RPMI7951 (cell line): ENCODE measurements at places on chromosomes 2 and 18.

DNA sequence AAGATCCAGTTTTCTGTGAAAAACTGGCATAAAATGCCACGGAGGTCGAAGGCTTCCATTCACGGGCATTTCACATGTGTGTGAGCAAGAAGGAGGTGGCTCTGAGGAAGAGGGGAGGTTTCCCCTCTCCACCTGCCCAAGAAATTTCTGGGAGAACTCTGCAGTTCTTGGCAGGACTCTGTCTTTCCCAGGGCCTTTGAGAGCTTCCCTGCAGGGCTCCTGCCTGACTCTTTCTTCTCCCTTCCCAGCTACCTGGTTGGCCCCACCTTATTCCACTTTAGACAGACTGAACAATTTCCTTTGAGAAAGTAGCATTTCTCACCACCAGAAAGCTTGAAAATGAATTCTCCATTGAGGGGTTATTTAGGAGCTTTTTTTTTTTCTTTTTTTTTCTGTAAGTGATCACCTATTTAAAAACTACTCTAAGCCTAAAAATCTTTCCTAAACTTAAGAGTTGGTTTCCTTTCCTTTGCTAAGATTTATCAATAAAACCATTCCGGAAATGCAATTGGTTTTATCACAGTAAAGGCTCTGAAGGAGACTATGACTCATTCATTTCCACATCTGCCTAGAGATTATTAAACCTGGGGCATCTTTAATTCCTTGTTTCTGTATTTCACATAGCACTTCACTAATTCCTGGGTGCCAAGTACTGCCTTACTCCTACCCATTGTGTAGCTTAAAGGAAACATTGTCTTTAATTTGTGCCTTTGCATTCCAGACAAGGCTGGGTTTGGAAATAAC, 59.3 kb downstream of the UNC80 start:
- no peak for DNase-seq

DNA sequence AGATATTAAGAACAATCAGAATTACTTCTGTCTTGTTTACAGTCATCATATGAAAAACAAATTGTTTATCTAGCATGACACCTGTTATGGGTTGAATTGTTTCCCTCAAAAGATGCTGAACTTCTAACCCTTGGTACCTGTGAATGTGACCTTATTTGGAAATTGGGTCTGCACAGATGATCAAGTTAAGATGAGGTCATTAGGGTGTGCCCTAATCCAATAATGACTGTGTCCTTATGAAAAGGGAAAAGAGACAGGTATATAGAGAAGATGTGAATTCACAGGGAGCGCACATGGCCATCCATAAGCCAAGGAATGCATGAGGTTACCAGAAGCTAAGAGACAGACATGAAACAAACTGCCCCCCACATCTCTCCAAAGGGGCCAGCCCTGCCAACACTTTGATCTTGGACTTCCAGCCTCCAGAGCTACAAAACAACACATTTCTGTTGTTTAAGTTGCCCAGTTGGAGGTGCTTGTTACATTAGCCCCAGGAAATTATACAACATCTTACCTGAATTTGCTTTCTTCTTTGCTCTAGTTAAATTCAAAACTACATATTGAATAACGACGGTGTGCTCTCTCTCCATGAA, 2.3 kb upstream of the HPCAL1 start:
- no peak for DNase-seq

- no peak for DNase-seq
These were observed 22.4 kb downstream of the NPAS2 start for GRCh38 chr2:100842241-100842922.

DNA sequence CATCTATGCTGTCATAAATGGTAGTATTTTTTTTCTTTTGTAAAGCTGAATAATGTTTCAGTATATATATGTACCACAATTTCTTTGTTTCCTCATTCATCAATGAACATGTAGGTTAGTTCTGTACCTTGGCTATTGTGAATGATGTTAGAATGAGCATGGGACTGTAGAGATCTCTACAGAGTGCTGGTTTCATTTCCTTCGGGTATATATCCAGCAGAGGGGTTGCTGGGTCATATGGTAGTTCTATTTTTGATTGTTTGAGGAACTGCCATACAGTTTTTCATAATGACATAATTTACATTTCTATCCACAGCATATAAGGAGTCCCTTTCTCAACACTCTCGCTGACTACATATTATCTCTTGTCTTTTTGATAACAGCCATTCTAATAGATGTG, 243.5 kb downstream of the CDH7 start:
- no peak for DNase-seq

GRCh38 chr2:9069543-9069942, 66.1 kb upstream of the MBOAT2 start:
- no peak for DNase-seq

GRCh38 chr18:51092117-51092516, 62.1 kb downstream of the SMAD4 start:
- DNase-seq = no peak

- no peak for DNase-seq
These were observed 171.2 kb downstream of the RTP5 start for GRCh38 chr2:242040681-242041080.

- DNase-seq = peak; percentile 72
These were observed at the start of gene ARMC9 for GRCh38 chr2:231198291-231199173. TSS of gene ARMC9 (plus strand) at chr2:231198631. CDS start at chr2:231206239, 7,608 bp downstream.

DNA sequence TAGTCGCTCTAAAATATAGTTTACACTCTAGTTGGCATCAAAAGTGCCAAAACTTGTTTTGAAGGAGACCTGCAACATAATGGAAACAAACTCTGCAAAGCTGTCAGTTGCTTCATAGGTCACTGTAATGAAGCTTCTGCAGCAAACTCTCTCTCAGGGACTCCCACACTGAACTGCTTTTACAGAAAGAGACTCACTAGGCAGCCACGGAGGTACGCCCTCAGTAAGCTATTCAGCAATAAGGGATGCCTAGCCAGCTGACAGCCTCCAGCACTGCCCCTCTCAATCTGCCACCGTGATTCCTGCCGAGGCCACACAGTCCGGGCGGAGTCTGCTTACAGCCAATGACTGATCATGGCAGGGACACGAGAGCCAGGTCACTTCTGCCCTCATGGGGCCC, 51.1 kb downstream of the COLEC12 start:
- peak; percentile 44 for DNase-seq

- peak; percentile 45 for DNase-seq
These were observed 214.2 kb downstream of the PTGR3 start for GRCh38 chr18:74994502-74995418.

- peak; percentile 12 for DNase-seq
These were observed 206.5 kb upstream of the NT5C1B start for GRCh38 chr2:18795906-18796305.

- no peak for DNase-seq
These were observed 19.6 kb downstream of the CERS6 start for GRCh38 chr2:168475636-168476035.

- peak; percentile 49 for DNase-seq
These were observed 53.8 kb upstream of the RBM44 start for GRCh38 chr2:237744613-237745249.

DNA sequence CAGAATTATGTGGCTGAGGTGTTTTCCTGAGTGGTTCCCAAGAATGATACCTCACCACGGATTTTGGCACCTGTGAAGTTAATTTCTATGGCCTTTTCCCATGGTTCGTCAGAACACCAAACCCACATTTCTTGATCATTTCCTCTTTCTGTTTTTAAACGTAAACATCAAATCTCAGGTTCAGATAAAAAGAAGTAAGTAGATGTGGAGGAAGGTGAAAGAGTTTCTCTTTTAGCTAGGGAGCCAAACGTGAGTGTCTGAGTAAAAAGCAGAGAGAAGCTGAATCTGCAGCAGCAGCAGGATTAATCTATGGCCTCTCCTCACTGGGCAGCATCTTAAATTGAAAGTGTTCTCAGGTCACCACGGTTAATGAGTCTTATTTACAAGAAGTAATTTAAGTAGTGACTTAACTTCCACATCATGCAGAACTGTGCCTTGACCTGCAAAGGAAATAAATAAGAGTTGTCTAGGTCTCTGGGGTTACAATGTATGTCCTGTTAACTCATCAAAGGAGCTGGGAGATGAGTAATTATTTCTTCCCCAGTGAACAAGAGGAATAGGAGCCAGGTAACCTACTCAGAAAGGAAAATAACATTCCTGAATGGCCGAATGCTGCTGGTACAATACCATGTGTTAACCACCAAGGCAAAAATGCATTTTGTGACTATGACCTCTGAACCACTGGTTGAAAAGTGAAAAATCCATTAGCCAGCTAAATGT, 139.6 kb upstream of the NETO1 start:
- no peak for DNase-seq

- DNase-seq = no peak
These were observed 59.2 kb downstream of the RPL37A start for GRCh38 chr2:216557820-216558219.

DNA sequence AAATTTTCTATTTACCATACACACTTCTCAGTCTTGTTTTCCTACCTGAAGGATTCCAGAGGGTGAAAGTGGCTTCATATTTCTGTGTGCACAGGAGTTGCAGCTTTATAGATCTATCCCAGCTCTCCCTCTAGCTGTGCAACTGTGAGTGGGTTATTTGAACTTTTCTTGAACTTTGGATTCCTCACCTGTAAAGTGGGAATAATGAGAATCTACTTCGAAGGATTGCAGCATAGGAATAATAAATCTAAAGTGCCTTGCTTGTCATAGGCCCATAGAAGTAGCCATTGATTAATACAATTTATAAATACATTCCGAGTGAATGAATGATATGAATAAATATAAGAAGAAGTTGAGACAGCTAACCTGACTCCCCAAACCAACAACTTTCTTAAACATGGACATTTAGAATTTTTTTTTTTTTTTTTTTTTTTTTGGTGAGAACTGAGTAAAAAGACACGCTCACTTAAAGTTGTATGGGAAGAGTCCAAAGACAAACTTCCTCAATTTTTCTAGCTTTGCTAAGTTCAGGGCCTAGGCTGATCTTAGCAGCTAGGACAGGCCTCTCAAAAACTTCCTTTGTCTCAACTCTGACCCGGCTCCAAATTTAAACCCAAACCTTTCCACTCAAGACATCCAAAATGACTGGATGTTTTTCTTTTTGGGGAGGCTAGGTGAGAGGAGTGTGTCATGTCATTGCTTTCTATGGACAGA, 203.3 kb upstream of the FBXO11 start:
- DNase-seq = no peak

- peak; percentile 1 for DNase-seq
These were observed 549.8 kb upstream of the NRXN1 start for GRCh38 chr2:51581636-51582267.

DNA sequence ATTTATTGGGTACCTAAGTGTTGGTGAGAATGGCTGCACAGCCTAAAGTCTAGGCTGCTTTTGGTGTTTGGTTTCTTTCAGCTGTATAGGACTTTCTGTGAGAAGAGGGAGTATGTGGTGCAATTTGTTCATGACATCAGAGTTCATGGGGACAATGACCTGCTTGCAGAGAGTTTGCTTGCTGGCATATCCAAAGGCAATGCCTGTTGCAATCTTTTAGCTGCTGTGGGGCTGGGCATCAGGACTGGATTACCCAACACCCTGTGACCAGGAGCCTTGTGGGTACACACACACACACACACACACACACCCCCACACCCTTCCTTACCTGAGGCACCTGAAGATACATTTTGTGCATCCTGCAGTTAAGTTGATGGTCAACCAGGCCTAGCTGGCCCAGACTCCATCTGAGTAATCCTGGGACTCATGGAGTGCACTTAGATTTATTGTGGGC, 68.4 kb downstream of the LIPG start:
- DNase-seq = no peak

- peak; percentile 14 for DNase-seq
These were observed 1.8 kb downstream of the REL start for GRCh38 chr2:60882971-60883753.
